ENCODE measurements at places on chromosomes 1 and 21.

DNA sequence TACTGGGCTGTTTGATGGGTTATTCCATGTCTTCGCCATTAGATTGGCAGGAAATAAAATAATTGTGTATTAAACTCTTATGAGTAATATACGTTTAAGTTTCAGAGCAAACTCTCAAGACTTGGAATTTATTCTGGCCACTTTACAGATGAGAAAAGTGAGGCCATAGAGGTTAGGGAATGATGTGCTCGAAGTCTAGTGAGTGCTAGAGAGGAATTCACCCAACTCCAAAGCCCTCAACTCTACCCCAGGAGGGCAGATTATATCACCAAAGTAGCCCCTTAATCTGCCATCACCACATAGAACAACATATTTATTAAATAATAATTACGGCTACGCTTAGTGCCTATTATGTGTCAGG lies 440 bp upstream of the MUL1 start:
- no peak for DNase-seq

DNA sequence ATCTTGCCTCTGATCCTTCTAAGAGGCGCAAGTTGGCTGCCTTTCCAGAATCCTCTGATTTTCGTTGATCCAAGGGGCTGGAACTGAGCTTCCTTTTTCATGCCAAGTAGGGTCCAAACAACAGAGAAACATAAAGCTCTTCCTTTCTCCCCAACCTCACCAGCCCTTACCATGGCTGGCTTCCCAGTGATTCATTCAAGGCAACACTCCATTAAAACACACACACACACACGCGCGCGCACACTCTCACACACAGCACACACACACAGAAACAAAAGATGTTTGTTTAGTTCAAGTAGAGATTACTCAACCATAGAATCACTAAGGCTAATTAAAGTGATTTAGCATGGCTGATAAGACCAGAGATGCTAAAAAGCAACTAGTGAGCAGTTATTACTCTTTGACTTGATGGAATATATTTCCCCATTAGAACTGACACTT lies 13.0 kb upstream of the GUCA2A start:
- no peak for DNase-seq

GRCh38 chr1:61654067-61654466 lies 70.9 kb downstream of the TM2D1 start:
- no peak for DNase-seq

GRCh38 chr1:119093721-119094120 lies 46.7 kb downstream of the WARS2 start:
- DNase-seq = no peak

- no peak for DNase-seq
Observed at GRCh38 chr21:45768011-45768739, 124.7 kb downstream of the PCBP3 start.

Data from CD4-positive, alpha-beta T cell (primary cell).